ENCODE measurements at places on chromosomes 5 and 9.

DNA sequence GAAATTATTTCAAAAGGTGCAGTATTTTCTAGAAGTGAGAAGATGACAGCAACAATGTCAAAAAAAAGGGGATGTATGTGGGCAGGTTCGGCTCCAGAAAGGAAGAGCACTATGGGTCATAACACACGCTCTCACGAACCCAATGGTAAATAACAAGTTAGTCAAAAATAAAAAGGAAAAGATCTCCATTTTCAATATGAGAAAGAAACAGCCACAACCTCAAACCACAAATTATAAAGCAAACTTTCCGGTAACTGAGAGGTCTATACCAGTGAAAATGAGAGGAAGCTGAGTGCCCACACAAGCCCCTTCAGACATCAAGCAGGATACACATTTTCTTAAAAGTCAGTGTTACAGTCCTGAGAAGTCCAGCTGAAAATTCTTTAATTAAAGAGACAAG, 398.5 kb upstream of the RPS23 start:
- no peak for DNase-seq

DNA sequence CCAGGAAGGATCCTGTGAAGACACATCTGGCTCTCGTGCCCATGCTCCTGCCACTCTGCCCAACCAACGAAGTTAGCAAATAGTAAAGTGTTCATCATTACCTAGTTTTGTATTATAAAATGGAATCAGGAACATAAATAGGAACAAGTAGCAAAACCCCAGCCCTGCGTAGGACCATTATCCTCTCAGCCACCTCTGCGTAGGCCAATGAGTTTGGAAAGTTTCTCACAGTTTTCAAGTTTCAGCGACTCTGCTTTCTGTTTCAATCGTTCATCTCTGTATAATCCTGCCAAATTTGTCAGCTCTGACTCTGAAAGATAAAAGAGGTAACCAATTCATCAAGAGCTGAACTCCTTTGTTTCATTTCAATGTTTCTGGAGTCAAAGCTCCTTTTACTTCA, 10.1 kb upstream of the SPATA24 start:
- no peak for DNase-seq

DNA sequence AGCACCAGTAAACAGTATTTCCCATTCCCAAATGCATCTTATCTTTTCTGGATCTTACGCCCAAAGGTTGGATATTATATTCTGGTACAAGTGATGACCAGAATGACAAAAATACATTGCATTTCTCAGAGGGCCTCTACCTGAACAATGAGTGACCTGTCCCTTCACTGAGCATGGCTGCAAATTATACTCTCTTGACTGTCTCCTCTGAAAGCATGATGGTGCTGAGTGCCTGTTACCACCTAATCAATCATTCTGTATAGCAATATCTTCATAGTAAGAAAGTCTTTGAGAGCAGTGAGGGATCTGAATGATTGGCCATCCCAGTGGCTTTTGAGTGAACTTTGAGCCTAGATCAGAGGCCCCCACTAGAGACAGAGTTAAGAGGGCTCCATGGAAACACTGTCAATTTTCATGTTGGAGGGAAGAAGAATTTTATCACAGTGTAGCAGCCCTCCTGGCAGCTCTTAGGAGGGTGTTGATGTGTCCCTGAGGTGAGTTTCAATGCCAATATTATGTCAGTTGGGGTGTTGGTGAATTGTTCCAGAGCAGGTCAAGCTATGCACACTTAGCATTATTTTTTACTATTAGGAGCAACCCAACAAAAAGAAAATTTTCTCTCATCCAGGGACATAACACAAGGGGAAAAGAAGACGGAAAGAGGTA, 171.7 kb downstream of the MARCHF11 start:
- DNase-seq, result no peak

- DNase-seq, result no peak
These were observed 221.3 kb upstream of the FTMT start for GRCh38 chr5:121630402-121630801.

DNA sequence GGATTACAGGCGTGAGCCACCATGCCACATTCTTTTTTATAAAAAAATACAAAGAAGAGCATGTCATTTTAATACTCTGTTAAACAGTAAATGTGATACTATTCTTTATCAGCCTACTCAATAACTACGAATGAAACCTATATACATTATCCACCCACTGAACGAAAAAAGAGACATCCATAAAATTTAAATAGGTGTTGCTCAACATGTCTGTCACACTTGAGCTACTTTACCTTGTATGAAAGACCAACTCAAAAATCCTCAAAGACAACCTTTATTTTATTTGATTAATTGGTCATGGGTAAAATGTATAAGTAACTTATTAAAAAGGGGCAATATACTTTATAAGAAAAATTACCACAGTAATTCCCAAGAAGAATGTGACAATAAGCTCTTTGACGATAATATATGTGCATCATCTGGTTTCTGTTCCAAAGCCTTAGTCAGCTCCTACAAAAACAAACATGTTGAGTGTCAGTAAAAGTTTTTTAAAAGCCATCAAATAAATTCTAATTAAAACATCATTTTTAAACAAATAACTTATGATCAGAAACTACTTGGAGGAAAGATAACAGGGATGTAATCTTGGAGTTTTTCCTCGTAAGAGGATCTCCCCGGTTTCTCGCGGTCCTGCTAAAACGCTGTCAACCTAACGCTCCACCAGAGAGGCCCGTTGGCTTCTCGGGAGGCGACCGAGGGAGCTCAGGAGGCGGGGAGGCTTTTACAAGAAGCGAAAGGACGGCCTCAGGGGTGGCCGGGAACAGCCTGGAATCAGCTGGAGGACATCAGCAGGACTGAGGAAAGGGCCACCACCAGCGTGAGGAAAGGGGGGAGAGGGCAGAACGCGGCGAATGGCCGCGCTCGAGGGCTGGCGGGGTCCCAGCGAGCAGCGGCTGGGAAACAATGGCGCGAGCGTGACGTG, 13.5 kb upstream of the ANKRD18B start:
- peak; percentile 69 for DNase-seq

DNA sequence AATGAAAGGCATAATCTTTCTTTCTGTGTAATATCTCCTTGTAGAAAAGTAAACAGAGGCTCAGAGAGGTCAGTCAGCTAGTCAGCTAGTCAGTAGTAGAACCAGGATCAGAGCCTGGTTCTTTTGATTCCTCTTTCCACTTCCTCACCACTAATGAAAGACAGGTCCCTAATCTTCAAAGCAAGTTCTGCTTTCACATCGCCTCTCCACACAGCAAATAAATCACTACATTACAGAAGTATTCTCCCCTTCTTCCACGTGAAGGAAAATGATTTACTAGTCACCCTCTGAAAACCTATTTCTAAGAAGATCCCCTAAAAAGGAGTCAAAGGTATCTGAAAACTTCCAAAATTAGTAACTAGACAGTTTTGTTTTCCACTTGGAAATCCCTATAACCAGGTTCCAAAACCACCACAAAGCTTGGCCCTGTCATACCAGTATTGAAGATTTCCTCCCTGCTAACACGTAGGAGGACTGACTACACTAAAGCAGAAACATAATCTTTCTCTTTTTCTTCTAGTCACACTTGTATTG, 140.5 kb upstream of the TARS1 start:
- no peak for DNase-seq

- no peak for DNase-seq
These were observed 20.6 kb downstream of the SLC38A9 start for GRCh38 chr5:55691265-55692105.

GRCh38 chr9:125312411-125312810, 50.8 kb downstream of the GAPVD1 start:
- DNase-seq, result no peak

DNA sequence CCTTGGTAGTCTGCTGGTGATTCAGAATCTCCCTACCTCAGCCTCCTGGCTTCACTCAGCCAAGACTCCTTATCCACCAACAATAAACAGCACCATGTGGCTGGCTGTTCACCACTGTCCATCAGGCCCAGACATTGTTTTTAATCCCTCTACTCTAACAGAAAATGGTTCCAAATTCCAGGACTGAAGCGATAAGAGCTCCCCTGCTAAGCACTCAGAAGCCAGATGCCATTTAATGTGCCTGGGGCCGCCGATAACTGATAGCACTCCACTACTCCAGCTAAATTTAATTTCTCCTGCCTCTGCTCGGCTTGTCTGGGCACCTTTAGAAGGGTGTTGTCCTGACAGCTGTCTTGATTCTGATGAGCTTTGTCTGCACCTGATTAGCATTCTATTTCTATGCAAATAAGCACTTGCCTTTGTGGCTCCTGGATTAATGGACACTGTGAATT, 47.1 kb downstream of the ZNF622 start:
- no peak for DNase-seq

- no peak for DNase-seq
These were observed 25.5 kb upstream of the IER5L start for GRCh38 chr9:129203556-129203909.

- no peak for DNase-seq
These were observed 91.9 kb downstream of the RAD23B start for GRCh38 chr9:107375001-107375400.

DNA sequence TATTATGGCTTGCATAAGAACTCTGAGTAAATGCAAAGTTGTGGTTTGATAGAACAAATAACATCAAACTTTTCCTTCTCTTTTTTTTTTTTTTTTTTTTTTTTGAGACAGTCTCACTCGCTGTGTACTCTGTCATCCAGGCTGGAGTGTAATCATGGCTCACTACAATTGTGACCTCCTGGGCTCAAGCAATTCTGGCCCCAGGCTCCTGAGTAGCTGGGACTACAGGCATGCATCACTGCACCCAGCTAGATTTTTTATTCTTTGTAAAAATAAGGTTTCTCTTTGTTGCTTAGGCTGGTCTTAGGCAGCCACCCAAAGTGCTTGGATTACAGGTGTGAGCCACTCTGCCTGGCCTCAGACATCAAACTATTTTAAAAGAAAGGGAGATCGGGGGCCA, 19.0 kb upstream of the PTGER4 start:
- no peak for DNase-seq

DNA sequence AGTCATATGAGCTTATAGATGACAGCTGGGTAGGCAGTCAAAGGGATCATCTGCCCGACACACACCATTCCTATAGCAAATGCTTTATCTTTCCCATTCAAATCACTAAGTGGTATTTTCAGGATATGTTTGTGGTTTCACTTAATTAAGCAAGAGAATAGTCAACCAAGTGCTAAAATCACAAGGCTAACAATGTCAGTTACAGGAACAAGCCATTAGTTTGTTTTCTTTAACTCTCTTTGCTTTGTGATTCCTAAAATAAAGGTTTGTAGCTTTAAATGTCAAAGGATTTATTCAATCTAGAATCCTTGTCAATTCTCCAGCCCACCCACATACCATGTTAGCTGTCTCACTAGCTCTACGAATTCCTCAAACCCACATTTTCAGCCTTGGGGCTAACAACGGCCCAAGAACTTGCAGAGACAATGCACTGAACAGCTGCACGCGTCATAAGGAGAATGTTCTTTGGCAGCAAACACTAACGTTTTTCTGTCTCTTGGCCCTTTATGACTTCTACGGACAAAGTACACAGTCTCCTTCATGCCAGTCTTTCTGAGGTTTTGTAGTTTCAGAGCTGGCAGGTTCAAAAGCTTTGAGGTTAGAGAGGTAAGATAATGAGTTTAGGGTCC, 56.6 kb downstream of the ELAVL2 start:
- DNase-seq, result no peak

- DNase-seq, result no peak
These were observed 146.5 kb downstream of the AOPEP start for GRCh38 chr9:94872891-94873511.

- DNase-seq, result no peak
These were observed 135.9 kb downstream of the GABRB2 start for GRCh38 chr5:161410640-161411039.

GRCh38 chr5:51395666-51396356, 12.6 kb downstream of the ISL1 start:
- no peak for DNase-seq

DNA sequence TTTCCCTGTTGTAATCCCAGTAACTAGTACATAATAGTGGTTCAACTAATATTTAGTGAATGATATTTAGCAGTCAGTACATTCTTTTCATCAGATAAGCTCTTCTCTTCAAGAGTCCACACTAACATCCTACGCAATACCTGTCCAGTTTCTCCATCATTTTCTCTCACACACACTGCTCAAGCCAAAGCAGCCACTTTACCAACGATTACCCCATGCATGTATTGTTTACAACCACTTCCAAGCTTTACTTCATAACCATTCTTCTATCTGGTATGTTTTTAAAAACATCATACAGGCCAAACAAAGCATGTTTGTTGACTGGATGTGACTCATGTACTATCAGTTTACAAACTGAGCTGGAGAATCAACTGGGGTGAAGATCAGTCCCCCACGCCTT, 7.3 kb downstream of the UBTD2 start:
- DNase-seq, result no peak

DNA sequence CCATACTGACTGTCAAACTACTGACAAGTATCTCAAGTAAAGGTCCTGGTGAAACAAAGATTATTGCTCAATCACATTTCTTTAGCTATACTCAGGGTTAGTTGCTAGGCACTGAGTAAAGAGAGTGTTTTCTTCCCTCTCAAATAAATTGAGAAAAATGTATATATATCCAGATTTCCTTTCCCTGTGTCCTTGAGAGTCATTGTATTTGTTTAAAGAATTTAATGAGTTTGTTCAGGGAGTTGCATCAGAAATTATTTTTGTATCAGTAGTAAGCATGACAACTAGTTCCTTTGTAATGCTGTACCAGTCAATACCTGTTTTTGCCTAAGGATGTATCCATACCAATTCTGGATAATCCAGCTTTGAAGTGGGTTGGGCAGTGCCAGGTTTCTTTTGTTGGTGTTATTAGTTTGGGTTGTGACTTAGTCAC, 3.2 kb upstream of the ANKHD1 start:
- no peak for DNase-seq

Data from lower lobe of right lung (tissue), 2 donors.